ENCODE measurements at places on chromosomes 3 and 15.

DNA sequence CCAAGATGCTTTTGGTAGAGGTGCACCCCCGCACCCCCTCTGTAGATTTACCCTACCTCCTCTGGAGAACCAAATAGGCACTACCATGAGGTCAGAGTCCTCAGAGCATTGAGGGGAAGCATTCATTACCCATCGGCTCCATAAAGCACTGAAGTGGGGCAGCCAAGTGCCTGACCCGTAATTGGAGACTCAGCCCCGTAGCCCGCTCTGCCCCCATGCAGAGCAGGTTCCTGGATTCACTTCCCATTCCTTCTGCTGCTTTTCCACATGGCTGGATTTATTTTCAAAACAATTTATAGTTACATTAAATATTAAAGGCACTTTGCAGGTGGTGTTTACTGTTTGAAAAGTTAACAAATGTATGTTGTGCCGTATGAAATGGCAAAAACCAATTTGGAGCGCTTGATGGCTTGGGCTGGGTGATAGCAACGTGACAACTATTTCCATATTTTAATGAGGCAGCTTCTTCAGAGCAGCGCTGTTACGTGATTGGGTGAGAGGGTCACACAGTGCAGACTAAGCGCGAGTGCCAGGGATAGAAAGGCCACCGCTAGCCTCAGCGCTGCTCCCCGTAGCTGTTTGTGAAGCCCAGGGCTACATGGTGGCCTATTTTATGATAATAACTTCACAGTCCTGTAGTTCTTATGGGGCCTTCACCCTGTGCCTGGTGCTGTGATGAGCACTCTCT lies 373.8 kb upstream of the PROK2 start:
- DNase-seq = no peak

GRCh38 chr3:9757427-9757826 lies 7.7 kb downstream of the OGG1 start:
- DNase-seq = no peak

- DNase-seq = no peak
Measured at GRCh38 chr3:39118079-39118478, 10.6 kb downstream of the TTC21A start.

DNA sequence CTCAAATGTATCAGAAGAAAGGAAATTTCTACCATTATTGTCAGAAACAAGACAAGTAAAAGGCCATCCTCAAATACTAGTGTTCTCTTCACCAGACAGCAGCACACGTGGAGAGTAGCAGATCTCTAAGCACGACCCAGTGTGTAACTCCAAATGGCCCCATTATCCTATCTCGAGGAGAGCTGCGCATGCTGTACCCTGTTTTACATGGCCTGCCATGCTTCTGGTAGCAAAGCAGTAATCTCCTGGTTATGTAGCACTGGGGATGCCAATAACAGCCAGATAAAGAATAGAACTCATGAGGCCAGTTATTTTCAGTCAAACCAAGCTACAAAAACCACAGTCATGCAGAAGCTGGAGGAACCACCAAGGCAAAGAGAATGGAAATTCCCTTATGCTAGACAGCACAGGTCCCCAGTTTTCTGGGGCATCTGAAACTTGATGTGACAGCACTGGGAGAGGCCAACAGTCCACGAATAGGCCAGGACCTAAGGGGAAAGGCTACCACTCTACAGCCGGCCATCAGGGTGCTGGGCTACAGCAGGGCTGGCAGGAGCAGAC lies 73.0 kb downstream of the LIPC start:
- no peak for DNase-seq

GRCh38 chr15:57215326-57215725 lies 161.0 kb upstream of the CGNL1 start:
- no peak for DNase-seq

DNA sequence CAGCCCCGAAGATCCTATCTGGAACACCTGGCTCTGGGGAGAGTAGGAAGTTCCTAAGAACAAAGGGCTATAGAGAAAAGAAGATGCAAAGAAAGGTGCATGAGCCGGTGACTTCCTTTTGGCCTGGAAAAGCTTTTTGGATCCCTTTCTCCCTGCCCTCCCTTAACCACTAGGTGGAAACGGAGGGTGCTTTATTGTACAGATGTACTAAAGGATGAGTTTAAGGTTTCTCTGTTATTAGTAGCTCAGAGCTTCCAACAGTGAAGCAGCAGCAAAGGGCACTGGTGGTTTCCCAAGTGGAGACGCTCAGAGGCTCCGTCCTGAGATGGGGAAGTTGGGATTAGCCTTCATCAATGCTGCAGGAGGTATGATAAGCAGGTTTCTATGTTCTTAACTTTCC lies 5.9 kb upstream of the ADGRG7 start:
- no peak for DNase-seq

DNA sequence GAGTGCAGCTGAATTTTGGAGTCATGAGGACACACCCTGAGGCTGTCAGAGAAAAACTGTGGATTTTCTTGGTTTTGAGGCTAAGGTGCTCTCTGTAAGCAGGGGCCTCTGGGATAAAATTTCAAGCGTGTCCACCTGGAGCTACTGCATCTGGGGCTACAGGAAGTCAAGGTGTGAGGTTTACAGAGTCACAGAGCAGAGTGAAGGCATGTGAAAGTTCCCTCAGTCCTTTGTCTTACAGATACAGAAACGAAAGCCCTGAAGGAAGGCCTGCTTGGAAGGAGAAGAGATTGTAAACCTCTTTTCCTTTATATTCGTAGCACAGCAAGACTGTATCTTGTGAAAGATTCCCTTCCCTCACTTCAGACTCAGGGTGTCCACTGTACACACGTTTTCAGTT lies 138.6 kb downstream of the OPA1 start:
- no peak for DNase-seq

GRCh38 chr3:45546716-45547701 lies 47.5 kb upstream of the LIMD1 start:
- DNase-seq = no peak

DNA sequence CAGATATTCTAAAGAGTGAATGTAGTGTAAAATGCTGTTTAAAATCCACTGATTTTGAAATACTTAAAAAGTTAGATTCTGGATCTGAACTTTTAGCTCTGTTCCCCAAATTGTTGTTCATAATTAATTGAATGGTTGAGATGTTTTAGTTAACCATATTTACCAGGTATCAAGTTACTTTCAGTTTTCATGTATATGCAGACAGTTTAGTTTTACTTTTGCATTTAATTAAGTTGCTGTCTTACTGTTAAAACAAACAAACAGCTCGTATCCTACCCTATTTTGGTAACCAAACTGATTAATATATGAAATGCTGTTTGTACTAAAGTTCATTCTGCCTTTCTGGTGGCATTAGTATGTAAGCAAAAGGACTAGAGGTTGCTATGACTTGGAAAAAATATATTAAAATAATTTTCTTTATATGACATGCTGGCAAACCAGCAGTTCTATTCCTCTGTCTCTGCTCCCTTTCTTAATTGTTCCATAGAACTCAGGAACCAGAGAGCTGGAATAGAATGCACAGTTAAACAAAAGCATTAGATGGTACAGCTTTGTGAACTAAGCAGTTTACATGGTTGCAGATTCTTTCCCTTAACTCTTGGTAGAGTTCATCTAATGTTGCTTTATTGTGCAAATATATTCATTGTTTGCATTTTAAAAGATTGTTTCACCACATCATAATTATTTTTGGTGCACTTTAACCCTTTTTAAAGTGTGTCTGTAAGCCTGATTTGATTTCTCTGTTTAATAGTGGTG lies 39.5 kb upstream of the SCAANT1 start:
- DNase-seq = no peak

DNA sequence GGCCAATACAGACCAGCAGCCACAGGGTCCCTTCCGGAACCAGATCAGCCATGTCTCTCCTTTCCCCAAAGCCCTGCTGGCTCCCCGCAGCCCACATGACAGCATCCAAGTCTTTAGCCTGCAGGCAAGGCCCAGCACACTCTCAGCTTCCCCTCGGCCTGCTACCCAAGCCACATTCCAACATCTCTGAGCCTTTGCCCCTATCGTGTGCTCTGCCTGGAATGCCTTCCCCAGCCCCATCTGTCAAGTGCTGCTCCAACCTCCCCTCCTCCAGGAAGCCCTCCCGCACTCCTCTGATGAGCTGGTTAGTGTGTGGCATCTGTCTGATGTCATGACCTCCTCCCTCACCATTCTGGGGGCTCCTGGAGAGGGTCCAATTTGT lies 8.5 kb downstream of the PLXND1 start:
- no peak for DNase-seq

- DNase-seq = peak; percentile 45
Measured at GRCh38 chr3:172673210-172673679, 37.6 kb downstream of the NCEH1 start.

DNA sequence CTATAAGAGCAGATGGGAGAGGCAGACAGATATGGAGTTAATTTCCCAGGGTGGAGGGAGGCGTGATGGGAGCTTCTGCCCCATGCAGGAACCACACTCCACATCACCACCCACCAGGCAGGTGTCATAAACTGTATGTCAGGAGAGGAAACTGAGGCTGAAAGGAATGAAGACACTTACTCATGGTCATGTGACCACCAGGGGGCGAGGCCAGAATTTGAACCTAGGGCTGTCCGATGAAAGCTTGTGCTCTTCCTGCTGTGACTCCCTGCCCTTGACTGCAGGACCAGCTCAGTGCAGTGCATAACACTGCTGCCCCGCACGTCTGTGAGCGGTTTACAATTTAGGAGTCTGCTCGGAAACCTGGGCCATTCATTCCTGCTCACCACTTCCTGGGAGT lies 28.8 kb downstream of the NUP210 start:
- peak; percentile 11 for DNase-seq

GRCh38 chr15:57256939-57257338 lies 119.4 kb upstream of the CGNL1 start:
- DNase-seq = no peak

- peak; percentile 3 for DNase-seq
Measured at GRCh38 chr15:59177317-59177660, 29.4 kb upstream of the LDHAL6B start.

- DNase-seq = peak; percentile 65
Measured at GRCh38 chr3:15629860-15630597, 28.5 kb downstream of the BTD start.

- DNase-seq = no peak
Measured at GRCh38 chr3:115877615-115877899, 254.2 kb downstream of the GAP43 start.

GRCh38 chr3:149970716-149971402 lies at the start of gene PFN2:
Gene PFN2, minus strand, starts transcription at chr3:149970895. Its CDS starts 39 bp downstream, at chr3:149970856.
- DNase-seq = peak; percentile 54

- DNase-seq = no peak
Measured at GRCh38 chr15:88061452-88061851, 195.1 kb downstream of the NTRK3 start.

DNA sequence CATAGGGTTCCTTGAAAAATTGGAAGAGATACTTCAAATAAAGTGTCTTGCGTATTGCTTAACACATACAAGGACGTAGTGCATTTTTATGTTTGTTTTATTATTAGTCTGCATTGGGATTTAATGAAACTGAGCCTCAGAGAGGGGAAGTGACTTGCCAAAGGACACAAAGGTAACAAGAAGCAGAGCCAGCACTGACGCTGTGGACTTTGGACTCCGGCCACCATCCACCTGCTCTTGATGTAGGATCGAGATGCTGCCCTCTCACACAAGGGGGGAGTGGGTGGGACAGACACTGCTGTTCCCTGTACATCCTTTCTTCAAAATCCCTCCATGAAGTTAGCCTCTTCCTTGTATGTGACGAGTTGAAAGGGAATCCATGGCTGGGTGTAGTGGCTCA lies 435.4 kb upstream of the RGMA start:
- DNase-seq = no peak

DNA sequence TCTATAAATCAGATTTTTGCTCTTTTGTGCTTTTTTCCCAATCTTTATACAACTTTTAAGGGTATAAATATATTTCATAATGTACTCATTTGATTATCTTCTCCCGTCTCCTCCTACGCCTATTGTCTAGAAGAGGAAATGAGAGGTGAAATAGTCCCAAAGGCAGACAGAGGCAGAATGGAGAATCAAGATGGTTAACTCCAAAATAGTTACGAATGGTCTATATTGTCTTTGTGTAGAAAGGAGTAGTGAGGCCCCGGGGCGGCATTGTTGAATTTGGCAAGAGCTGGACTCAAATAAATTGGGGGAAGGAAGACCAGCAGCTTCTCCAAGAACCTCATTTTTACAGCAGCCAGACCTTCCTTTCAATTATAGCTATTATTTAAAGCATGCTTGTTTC lies 23.9 kb downstream of the ITPR1 start:
- DNase-seq = no peak

DNA sequence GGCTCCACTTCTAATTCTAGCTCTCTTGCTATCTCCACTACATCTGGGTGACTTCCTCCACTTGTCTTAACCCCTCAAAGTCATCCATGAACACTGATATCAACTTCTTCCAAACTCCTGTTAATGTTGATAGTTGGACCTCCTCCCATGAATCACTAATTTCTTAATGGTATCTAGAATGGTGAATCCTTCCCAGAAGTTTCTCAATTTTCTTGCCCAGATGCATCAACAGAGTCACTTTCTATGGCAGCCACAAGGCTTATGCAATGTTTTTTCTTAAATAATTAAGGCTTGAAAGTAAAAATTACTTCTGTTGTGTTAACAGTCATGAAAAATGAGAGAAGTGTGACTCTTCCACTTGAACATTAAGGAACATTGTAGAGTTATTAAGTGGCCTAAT lies 164.3 kb downstream of the PCCB start:
- no peak for DNase-seq

- DNase-seq = no peak
Measured at GRCh38 chr3:46709157-46709654, 8.0 kb downstream of the TMIE start.

DNA sequence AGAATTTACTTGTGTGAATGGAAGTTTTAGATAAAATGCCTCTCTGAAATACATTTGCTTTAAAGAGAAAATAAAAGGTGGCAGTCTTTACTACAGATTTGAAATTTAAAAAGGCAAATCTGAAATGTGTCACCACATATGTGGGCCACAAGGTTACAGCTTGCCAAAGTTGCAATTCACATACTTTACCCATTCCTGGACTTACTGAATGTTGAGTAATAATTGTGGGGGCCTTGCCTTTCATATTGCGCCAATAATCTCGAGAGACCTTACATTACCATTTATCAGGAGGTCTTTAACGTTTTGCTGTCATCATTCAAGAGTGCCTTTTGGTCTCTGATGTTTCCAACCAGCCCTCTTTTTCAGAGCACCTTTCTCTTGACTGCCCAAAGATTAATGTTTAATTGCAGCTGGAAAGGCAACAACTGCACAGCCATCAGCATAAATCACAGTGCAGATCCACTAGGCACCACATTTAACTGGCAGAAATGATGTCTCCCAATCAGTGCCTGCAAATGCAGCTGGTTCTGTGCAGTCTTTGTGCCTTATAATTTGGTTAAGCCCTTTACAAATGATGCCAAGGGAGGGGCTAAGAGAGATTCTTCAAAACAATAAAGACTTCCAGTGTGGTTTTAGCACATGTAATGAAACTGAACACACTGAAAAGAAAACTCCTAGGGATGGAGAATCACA lies 206.8 kb downstream of the MAGI1 start:
- DNase-seq = no peak

DNA sequence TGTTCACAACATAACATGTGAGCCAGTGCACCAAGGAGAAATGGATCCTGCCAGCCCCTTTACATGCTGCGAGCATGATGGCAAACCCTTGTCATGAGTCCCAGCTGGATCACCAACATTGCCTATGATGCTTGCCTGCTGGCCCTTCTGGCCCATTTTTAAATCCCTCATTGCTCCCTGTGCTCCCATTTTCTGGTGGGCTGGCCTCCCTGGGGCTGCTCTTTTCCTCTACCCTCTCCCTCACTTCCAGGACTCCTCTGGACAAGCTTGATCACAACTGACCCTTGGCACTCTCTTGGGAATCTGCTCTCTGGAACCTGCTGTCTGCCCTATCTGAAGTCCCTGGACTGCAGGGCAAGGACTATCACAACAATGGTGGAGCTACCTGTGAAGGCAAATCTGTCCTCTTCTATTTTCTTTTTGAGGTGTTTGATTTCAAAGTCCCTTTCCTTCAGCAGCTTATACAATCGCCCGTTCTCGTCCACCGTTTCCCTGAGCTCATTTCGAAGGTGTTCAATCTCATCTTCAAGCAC lies 16.3 kb downstream of the CCDC13 start:
- DNase-seq = no peak
